NCI-H526 treated with DMSO at 0.1 percent for 48 hours (cell line): ENCODE measurements at places on chromosomes 12 and 14.

GRCh38 chr12:88865537-88865936, 285.3 kb upstream of the KITLG start:
- DNase-seq: no peak

GRCh38 chr12:121903202-121903601, 14.6 kb downstream of the PSMD9 start:
- no peak for DNase-seq

DNA sequence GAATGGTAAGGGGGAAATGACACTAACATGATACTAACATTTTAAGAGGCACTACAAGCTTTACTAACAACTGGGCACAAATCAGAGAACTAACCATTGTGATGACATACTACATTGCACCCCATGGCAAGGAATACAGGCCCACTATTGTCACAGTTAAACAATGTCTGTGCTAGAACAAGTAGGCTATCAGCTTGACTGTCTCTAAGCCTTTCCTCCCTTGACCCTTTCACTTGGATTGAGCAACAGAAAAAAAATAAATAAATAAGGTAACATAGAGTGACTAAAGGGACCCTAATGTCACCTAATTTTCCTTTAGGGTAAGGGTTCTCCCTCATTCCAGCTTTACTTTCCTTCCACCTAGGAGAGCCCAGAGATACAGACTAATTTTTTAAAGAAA, 4.4 kb downstream of the SLC38A2 start:
- no peak for DNase-seq

DNA sequence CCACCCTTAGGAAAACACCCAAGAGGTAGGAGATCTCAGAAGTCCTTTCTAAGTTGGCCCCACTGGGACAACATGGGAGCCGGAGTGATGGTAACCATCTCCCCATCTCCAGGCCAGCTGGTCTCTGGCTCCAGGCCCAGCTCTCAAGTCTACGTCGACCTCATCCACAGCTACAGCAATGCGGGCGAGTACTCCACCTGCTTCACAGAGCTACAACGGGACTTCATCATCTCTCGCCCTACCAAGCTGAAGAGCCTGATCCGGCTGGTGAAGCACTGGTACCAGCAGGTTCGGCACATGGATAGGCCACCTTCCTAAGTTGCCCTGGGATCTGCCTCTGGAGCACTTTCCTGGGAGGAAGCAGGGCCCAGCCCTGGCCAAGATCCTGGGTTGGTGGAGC, 11.0 kb upstream of the OAS2 start:
- DNase-seq: no peak

DNA sequence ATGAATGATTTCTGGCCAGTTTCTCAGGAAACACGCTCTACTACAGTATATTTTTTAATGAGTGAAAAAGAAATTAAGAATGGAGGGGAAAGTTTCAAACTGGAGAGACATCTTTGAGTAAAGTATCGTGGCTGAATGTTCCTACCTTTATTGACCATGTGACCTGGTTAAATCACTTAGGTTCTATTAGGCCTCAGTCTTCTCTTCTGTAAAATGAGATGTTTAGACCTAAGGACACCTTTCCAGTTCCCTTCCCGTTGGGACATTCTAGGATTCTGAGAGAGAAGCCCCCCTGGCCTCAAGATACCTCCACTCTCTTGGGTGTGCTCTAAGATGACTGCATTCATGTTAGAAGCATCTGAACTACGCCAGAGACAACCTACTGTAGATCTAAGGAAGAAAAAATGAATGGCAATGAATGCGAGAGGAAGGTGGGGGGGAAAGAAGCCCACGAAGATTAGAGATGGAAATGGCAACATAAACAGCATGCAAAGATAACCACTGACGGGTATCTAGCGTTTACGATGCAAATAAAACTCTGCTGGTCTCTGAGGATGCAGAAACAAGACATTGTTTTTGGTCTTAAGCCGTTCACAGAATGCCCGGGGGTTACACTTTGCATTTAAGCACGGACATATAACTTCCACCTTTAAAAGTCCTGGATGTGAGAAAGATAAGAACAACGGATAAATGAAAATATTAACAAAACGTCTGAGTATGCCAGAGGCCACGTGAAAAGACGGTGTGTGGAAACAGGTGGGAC, 599 bp upstream of the CPSF6 start:
- DNase-seq: no peak

DNA sequence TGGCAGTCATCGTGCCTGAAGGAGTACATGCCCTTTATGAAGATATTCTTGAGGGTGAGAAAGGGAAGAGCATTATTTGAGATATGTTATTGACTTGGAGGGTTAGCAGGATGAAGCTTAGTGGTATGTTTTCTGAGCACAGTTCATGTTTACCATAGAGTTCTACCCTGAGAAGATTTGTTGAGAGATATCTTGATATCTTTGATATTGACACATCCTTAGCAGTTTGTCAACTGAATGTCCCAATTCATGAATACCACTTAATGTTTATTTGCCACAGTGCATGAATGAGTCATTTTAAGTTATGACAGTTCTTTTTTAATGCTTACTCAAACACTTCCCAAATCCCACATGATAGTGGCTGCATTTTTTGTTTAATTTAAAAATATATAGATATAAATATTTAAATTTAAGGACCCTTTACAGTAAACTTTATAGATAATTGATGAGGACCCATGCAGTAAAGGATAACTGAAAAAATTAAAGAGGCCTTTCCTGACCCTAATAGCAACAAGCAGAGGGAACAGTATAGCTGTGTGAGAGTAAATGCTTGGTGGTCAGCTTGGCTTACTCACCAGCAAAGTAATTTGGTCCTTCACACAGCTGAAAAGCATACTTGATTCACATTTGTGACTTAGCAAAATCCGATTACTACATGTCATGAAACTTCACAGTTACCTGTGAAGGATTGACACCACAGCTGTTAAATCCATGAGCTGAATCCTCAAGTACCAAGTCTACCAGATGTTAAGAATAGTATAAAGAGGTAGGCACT, 25.8 kb downstream of the SLC39A9 start:
- DNase-seq: no peak

DNA sequence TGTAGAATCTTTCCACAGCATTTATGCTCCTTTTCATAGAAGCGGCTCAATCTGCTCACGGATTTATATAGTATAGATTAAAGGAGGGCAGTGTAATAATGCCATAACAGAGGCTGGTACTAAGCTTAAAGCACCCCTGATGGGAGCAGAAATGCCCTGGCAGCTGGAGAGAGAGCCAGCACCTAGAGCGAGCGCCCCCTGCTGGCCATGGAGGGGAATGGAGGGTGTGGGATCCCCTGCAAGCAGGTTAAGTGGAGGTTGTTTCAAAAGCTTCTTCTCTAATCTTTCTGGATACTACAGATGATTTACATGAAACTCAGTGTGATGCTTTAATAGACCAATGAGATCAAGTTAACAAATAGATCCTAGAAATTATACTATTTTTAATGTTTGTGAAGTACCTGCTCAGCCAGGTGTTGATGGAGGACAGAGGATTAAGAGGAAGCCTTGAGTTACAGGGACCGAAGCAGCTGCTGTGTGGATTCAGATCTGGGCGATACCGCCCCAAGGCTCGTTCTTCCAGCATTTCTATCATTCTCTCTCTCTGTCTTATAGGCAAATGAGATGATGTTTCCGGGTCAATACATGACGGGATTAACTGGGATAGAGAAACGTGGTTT, 1519.3 kb upstream of the TMEM132C start:
- no peak for DNase-seq

DNA sequence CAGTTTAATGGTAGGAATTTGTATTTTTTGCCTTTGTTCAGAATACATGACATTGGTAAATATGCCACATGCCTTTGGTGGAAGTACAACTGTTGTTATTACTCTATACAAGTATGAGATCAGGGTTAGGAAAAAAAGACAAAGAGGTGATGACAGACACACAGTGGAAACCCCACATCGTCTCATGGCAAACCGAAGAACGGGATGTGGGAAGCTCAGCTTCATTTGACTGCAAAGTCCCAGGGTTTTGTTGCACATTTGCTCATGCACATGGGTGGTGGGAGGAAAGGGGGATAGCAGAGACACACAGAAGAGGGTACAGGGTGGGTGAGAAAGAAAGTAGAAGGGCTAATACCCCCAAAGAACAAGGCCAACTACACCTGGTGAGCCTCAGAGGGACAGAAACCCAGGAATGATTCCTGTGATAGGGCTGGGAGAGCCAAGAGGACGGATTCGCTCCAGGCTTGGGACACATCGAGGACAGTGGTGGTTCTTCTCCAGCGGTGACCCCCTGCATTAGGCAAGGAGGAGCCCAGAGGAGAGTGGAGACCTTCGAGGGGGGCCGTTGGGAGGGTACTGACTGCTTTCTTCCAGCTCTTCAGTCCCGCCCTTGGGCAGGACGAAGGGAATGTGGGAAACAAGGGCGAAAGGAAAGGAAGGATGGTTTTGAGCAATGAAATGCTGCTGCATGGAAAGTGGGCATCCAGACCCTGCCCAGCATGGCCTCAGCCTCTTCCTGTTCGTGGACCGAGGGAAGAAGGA, 8.1 kb downstream of the VAMP1 start:
- DNase-seq: no peak

- no peak for DNase-seq
These were observed 1.1 kb downstream of the ATN1 start for GRCh38 chr12:6928703-6929407.

- DNase-seq: no peak
These were observed 3.8 kb downstream of the DIO3 start for GRCh38 chr14:101564819-101565698.

- no peak for DNase-seq
These were observed 45.4 kb upstream of the CCND2 start for GRCh38 chr12:4228122-4228580.

DNA sequence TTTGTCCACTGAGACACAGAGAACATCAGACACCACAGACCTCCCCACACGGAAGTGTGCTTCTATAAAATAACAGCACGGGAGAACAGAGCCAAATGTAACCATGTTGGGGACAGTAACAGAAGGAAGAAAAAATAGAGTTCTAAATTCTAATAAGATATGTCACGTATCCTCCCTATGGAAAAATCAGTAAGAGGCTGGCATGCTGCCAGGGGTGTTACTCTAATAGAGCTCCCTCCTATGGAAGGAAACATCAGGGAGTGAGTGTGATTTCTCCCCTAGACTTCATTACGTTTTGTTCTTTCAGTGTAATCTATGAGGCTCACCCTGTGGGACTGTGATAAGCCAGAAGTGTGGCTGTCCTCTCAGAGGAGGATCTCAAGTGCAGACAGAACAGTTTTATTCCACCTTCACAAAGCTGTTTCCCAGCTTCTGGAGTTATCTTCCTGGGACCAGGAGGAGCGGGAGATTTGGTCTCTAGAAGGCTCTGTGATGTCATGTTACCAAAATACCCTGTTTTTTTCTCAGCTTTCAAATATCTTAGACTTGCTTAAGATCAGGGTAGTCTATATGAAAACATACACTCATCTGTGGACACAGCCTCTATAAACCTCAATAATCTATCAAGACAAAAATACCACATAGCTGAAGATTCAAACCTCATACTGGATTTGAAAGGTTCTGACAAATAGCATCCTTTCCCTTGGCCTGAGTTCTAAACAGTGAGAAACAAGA, 69.3 kb downstream of the ZFC3H1 start:
- no peak for DNase-seq

GRCh38 chr14:31449971-31450610, 7.2 kb downstream of the DTD2 start:
- no peak for DNase-seq

DNA sequence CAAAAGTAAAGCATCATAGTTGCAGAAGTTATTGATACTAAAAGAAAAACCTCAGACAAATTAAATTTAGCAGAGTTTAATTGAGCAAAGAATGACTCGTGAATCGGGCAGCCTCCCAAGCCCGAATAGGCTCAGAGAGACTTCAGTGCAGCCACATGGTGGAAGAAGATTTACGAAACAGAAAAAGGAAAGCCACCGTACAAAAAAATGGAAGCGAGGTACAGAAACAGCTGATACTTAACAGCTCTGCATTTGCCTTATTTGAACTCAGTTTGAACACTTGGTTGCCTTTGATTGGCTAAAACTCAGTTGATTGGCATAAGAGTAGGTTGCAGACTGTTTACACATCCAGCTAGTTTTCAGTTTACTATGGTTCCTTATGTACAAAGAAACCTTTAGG, 12.9 kb downstream of the TTC9 start:
- DNase-seq: no peak

- no peak for DNase-seq
These were observed 98.1 kb upstream of the MAX start for GRCh38 chr14:65200454-65200853.

GRCh38 chr14:81275305-81276072, 54.7 kb upstream of the GTF2A1 start:
- DNase-seq: no peak

- no peak for DNase-seq
These were observed 2.0 kb upstream of the CCDC197 start for GRCh38 chr14:93994919-93995682.

DNA sequence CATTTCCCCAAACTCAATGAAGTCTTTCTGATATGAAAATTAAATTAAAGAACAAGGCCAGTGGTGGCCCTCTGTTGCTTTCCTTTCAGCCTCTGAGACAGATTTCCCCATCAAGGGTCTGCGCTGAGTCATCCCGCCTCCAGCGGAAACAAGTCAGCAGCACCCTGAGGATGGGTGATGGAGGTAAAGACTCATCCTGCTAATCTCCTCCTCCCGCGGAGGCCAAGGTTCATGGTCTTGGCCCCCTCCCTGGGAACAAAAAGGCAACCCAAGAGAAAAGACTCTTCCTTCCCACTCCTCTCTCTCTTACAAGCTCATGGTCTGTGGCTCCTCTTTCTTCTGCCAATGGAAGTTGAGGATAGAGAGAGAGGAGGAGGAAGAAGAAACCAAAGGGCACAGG, 9.0 kb upstream of the NUMB start:
- no peak for DNase-seq

DNA sequence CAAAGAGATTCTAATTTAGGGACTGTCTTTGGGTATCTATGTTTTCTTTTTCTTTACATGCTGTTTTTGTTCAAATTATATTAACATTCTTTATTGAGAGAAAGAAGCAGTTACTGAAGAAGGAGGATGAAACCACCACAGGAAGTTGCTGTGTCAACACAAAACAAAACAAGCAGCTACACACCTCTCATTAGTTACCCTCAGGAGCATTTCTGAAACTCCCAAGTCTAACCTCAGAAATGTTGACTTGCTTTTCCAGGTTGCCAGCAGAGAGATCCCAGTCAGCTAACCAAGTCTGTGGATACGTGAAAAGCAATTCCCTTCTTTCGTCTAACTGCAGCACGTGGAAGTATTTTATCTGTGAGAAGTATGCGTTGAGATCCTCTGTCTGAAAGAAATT, 33.5 kb downstream of the CLEC1A start:
- no peak for DNase-seq

- peak; percentile 47 for DNase-seq
These were observed 1.5 kb upstream of the HSP90B1 start for GRCh38 chr12:103928682-103929045.

- no peak for DNase-seq
These were observed 54.2 kb upstream of the LRRK2 start for GRCh38 chr12:40170593-40170992.

- DNase-seq: no peak
These were observed 98.5 kb upstream of the RASSF8 start for GRCh38 chr12:25859976-25860375.

DNA sequence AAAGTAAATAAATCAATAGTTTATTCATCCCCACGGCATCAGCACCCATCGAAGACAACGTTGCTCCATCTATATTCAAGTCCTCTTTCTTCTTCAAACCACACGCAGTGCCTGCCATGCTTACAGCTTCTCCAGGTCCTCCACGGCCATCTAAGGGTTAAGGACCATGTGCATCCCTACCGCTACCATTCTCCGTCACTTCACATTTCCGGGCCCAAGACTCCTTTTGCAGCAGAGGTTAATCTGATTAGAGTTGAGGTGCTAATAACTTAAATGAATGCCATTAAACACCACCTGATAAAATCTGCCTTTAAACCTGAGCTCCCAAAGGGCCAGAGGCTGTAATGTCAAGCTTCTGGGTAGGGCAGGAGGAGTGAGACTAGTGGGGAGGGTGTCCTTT, 79.7 kb upstream of the CCND2 start:
- DNase-seq: no peak
